AG09309 (cell line): ENCODE measurements at places on chromosomes 11 and 22.
A peak's percentile ranks its signal among the peaks of the same experiment; 100 is the strongest.

DNA sequence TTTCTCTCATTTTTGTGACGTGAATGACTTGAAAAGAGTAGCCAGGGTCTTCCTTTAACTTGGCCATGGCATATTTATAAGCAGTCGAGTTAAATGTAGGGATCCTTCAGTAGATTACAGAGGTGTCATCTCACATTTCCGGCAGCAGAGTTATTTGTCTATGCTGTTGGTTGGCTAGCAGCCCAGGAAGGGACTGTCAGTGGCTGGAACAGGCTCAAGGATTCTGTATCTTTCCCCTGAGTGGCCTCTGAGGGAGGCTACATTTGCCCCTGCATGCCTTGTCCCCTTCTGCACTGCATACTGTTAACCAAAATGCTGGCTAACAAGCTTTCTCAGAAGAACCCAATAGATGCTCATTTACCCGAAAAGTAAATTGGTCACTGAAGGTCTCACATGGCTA, 187.6 kb downstream of the PGR start:
- DNase-seq: no peak

- no peak for DNase-seq
Observed at GRCh38 chr22:26086359-26086758, 82.9 kb upstream of the SEZ6L start.

- DNase-seq: no peak
Observed at GRCh38 chr11:88179141-88179540, 3.9 kb upstream of the RAB38 start.

DNA sequence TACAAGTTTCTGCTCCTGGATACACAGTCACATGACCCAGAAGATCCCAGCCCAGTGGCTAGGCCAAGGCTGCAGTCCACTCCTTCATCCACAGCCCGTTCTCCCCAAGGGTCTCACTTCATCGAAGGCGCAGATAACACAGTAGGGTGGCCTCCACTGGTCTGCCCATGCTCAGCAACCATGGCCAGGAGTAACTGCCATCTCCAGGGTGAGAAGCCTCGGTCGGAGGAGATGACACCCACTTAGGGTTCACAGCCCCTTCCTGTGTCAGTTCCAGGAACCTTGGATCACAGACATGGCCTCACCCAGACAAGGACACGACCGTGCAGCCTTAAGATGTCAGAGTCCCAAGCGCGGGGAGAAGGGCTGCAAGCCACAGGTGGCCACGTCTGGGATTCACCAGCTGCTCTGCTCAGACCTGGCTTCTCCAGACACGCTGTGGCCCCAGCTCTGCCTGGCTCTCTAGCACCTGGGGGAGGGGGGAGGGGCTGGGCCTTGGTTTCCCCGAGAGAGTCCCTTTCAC, 2.6 kb downstream of the BET1L start:
- no peak for DNase-seq

- no peak for DNase-seq
Observed at GRCh38 chr11:9973921-9974320, 310.0 kb downstream of the SWAP70 start.

- DNase-seq: no peak
Observed at GRCh38 chr11:70456921-70457532, 58.7 kb downstream of the CTTN start.

- no peak for DNase-seq
Observed at GRCh38 chr22:27185099-27185709, 527.8 kb downstream of the MIAT start.

DNA sequence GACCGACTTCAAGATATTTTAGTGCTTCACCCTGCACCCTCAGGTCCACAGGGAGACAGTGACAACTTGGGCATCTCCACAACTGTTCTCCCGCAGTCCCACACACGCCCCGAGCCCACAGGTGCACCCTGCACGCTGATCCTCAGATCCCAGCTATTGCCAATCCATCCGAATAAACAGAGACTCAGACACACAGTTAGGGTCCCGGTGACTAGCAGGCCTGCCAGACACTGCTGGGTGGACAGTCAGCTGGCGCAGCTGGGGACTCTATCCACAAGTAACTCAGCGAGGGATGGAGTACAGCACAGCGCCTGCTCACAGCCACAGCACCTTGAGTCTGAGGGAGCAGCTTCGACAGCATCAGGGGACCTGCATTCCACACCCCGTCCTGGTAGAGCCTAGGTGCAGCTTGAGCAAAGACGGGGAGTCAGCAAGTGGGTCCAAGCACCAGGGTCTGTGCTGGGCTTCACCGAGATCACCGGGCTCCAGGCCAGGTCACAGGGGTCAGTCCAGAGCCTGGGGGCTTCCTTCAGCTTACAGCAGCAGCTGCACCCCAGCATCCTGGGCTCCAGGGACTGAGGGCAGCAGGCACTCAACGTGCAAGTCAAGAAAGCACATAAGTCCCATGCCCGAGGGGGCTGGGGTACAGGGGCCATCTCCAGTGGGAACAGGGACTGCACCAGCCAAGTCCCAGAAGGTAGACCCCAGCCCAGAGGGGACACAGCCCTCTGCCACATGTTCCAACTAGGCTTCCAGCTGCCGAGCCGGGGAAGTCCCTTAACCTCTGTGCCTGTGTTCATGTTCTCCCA, 7.6 kb downstream of the RPL3 start:
- no peak for DNase-seq

DNA sequence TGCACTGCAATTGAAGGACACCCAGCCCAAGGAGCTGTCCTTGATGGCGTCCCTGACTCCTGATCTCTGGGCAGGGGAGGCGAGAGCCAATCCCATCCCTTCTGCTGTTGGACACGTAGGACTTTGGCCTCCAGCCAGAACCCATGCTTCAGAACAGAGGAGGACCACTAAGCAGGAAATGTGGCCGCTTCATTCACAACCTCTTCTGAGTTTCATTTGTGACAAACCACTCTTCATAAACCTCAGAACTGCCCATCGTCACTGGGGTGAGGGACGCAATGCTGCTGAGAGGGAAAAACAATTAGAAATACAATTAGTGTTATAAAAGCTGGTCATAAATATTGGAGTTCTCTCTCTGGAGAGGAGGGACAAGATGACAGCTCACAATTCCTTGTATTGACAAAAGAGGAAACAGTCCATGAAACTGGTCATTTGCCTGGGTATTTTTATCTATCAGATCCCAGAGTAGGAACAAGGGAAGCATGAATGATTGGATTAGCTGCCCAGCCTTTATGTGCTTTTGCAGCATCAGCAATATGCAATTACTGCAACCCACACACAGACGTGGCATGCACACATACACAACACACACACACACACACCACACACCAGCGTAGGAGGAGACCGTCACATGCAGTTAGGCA, 216.5 kb upstream of the CADM1 start:
- DNase-seq: no peak

DNA sequence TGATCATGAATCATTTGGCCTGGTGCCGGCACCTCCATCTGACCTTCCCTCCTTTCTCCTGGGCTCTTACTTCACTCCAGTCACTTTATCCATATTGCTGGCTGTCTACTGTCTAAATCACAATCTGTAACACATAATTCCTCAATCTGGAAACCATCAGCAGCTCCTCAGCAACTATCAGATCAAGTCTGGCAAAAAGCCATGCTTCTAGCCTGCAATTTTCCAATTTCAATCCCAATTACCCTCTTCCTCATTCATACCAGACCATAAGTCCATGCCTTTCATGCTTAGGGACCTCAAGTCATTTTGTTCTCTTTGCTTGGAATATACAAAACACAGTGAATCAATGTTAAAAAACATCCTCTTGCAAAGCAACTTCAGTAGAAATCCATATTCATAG, 882.8 kb upstream of the ANO3 start:
- no peak for DNase-seq

DNA sequence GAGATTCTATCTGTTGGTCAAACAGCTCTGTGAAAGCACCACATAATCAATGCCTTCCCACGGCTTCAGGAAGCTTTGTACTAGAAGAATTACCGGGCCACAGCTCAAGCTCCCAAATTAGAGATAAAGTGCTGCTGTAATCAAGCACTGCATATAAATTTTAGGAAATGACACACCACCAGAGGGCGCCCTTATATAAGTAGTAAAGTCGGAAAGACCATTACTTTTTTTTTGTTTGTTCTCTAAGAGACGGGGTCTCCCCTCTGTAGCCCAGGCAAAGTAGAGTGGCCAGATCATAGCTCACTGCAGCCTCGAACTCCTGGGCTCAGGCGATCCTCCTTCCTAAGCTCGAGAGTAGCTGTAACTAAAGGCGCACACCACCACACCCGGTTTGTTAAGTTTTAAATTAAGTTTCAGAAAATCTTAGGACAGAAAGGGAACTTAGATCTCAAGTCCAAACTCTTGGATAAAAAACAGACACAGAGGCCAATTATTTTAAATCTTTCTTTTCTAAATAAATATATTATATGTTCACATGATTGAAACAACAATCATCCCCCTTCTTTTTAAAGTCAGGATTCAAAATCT, 32.6 kb downstream of the PRCP start:
- peak; percentile 55 for DNase-seq

- DNase-seq: no peak
Observed at GRCh38 chr11:66874232-66874631, 17.4 kb downstream of the LRFN4 start.

DNA sequence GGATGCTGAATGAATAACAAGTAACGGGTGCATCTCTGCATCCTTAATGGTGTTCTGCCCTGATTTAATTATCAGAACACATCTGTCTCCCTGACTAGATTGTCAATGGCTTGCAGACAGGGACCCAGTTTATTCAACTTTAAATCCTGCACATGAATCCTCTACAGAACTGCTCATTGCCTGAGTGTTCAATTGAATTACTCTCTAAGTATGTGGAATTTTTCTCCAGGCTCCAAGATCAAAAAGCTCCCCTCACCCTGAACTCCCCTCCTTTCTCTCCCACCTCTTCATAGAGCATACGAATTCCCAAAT, 11.8 kb downstream of the MB start:
- no peak for DNase-seq

DNA sequence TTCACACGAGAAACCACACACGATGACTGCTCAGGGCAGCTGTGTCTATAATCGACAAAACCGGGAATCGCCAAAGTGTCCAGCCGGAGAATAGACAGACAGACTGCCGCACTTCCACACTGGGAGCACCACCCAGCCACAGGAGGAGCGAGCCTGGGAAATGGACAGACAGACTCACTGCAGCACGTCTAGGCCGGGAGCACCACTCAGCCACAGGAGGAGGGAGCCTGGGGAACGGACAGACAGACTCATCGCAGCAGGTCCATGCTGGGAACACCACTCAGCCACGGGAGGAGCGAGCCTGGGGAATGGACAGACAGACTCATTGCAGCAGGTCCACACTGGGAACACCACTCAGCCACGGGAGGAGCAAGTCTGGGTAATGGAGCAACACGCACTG, 137.2 kb downstream of the BRD1 start:
- no peak for DNase-seq

DNA sequence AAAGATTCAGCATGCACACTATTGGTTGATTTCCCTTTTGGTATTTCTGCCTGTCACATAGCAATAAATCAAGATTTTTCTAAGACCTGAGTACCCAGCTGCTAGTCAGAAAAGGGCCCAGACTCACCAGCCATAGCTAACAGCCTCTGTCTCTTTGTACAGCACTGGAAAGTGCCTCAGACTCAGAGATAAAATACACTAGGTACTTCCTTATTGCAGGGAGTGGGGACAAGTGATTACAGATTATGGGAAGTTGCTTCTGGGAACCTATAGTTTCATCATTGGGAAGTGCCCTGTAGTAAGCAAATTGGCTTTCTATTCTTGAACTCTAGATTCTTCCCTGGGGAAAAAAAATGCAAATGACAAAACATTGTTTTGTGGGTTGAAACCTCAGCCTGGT, at the start of gene CASP5:
TSS of gene CASP5 (minus strand) at position 166 of the 400 bp plus-strand sequence. CDS start at position 134, 32 bp downstream.
- DNase-seq: no peak

DNA sequence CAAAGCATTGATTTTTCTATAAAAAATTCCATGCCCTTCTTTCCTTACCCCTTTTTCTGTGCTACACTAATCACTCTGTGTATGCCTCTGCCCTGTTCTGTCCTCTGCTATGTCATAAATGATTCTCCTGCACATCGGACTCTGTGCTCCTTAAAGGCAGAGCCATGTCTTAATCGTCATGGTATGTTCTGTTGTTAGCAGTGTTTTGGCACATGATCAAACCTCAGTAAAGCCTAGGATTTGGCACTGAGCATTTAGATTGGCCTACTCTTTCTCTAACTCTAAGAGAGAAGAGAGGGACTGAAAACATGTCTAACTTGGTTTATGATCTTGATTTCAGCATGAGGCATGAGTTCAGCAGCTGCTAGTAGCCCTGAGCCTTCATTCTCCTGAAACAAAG, 266.9 kb downstream of the AASDHPPT start:
- DNase-seq: peak; percentile 31

DNA sequence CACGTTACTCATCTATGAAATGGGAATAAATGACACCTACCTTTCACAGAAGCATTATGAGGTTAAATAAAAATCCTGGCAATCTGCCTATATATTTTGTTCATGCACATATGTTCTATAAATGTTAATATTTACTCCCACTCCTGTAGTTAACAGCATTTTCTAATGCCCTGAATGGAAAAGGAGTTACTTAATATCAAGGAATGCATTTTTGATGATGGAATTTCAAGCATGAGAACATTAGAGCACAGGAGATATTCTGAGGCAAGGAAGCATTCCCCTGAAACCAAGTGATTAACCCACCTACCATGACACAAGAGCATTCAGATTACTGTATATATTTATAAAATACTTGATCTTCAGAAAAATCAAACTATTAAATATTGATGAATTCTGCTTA, 102.1 kb downstream of the ARHGAP32 start:
- no peak for DNase-seq

- no peak for DNase-seq
Observed at GRCh38 chr11:8263109-8263768, 439 bp downstream of the LMO1 start.

- DNase-seq: no peak
Observed at GRCh38 chr22:30728826-30729225, 34.2 kb downstream of the OSBP2 start.

DNA sequence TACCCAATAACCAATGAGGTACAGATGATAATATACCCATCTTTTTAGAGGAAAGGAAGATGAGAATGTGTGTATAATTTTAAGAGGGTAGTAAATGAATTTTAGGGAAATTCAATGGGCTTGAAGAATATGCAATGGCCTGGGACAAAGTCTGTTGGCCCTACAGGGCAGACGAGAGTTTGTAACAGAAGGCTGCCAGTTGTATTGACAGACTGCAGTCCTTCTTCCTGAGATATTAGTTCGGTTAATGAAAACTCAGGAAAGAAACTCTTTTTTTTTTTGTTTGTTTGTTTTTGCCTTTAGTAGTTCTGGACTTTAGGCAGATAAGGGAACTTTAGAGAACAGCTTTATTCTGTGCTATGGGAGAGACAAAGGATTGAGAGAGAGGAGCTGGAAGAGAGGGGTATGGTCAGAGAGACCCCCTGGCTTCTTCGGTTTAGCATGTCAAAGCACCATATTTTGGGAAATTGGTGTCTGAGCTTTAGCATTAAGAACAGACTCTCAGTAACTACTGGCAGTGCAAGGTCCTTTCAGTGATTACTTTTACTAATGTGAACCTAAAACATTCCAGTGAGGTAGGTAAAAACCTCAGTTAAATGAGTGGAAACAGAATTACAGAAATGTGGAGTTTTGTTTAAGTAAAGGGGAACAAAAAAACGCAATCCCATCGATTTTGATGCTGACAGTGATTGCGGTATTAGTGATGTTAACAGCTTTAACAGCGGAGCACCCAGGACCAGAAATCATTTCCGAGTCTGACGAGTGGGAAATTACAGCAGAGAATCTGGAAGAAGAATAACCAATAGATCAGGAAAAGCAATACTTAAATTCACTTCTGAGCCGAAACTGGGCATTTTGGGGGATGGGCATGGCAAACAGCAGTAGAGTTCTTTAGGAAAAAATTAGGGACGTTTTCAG, 644 bp upstream of the NAALAD2 start:
- DNase-seq: no peak

- DNase-seq: no peak
Observed at GRCh38 chr22:50269970-50270665, at the start of gene MAPK11. Gene MAPK11 (minus strand): TSS chr22:50270380. CDS start chr22:50270292, 88 bp downstream.
